Fibroblast of lung (primary cell): ENCODE measurements at places on chromosomes 1 and 21. TPM values are rescaled to one million over a fixed set of nuclear protein-coding genes. Genes with fewer than 3 reads are reported as not detected.

DNA sequence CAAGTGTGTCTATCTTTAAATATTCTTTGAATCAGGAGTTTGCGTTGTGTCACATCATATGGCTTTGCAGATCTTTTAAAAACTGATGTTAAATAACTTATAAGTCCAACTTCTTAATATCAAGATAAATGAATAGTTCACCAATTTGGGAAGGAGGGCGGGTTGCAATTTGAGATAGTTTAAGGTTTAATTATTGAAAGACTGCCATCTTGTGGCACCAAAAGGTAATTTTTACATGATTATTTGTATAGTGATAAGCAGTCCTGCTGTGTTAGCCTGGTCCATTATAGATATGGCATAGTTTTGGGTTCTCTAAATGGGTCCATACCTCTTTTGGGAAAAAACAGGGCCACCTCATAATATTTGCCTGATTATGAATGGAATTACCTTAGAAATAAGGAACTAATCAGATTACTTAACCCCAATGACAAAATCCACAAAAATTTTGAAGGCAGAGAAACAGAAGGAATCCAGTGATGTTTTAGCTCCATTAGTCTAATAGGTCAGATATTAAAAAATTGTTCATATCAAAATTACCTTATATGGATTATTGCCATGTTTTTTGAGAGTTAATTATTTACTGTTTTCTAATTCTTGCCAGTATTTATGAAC is 64.3 kb downstream of the PRKAA2 start:
- DNase-seq = peak; percentile 51

DNA sequence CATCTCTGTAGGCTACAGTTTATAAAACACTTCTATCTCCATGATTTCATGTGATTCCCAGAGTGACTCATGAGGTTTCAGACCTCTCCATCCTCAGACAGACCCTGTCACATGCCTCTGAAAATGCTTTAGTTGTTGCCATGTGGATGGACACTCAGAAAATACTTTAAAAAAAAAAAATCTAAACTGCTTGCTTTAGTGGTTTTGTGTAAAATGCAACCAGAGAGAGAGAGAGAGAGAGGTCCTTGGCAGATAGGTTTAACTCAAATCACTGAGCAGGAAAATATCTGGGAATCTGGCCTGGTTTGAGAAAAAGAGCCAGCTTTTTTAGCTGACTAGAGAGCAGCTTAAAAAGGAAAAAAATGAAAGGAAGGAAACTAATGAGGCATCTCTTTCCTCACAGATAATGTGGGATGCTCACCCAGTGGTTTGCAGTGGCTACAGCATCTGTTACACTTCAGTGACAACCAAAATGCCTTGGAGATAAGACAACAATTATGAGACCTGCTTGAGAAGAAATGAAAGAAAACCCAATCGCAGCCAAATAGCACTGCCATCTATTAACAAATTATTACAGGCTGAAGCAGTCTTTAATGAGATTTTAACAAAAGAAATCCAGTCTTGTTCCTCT is 54.6 kb upstream of the SYT14 start:
- DNase-seq = peak; percentile 95

- DNase-seq = no peak
Observed at GRCh38 chr1:201370500-201370899, 7.0 kb downstream of the TNNT2 start.

DNA sequence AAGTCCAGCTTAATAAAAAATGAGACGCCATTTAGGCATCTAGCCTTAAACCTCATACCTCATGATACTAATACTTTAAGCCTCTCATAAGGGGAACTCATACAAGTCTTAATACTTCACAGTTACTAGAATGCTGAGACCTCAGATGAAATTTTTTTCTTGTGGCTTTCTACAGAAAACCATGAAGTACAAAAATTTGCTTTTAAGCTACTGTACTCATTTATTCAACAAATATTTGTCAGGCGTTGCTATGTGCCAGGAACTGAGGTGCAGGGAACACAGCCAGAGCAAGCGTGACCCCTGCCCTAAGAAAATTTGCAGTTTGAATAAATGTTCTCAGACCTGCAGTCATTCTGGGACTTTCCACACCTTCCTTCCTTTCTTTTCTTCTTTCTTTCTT is 150.6 kb downstream of the MRPL39 start:
- DNase-seq = peak; percentile 14

- DNase-seq = no peak
Observed at GRCh38 chr1:198734323-198735008, 95.6 kb downstream of the PTPRC start.

- no peak for DNase-seq
Observed at GRCh38 chr1:192707978-192708547, 72.1 kb downstream of the RGS13 start.

DNA sequence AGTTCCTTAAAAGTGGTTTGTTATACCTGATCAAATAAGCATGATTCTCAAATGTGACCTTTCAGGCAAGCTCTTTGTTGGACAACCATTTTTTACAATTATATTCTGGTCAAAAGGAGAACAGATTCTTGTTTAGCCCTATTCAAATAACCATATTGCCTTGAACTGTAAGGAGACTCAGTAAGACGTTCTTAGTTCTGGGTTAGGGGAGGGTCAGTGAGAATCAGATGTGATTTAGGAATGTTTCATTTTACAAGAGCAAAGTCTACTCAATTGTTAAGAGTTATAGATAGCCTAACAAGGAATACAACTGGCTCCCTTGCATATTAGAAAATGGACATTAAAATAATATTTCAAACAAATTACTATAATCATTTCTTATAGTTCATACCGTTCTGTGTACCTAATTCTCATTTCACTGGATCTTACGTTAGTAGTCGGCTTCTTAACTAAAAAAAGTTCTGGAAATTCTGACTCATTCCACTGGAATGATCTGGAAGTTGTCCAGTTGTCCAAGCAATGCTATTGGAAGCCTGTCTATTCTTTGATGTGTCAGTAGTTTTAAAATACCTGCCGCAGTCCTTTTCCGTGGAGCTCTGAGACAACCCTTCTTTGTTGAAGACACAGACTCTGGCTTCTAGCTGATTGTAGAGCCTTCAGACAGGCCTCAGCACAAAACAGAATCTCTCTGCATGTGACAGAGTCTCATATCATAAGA is 88.8 kb downstream of the MAST2 start:
- DNase-seq = peak; percentile 94

DNA sequence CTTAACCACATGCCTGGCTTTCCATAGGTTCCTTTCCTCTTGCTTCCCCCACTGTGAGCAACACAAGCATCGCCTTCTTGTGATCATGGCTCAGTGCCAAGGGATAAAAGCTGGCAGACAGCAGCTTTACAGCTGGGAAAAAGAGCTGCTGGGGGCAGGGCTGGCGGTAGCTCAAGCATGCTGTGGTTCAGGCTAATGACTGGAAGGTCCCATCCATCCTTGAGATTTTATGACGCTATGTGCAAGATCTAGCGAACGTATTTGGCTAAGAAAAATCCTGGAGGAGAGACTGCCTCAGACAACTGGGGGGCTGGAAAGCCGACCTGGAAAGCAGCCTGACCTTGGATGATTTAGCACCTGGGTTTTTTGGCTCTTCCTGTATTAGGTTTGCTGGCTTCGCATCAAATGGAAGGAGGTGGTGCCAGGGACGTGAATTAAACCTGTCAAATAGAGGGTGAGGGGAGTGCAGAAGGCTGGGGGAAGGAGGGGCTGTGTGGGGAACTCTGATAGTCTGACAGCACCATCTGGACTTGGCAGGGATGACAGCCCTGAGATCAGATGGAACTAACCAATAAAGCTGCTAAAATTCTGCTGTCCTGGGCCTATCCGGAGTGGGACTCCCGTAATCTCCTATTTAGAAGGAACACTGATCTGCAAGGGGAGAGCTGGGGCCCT is 34.8 kb downstream of the ZMYND12 start:
- peak; percentile 93 for DNase-seq

GRCh38 chr1:8740034-8740449 is 77.4 kb downstream of the RERE start:
- DNase-seq = peak; percentile 88

DNA sequence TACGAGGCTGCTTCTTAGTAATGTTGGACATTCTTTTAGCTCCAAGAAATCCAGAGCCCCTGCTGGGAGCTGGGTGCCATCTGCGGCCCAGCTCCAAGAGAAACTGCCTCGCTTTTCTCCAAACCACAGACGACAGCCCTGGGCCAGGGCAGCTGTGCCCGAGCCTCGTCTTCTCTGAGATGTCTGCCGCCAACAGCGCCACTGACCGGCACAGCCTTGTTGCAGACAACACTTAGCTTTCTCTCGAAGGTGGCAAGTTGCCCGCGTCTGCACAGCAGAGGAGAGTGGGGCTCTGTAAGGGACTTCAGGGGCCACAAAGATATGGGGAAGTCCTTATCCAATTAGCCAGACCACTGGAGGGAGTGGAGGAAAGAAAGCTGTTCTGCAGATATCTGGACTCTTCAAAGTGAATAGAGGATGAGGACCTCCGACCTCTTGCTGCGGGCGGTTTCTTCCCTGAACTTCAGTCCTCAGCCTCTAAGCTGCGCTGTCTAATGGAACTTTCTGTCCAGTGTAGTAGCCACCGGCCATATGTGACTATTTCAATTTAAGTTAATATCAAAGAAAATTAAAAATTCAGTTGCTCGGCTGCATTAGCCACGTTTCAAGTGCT is 63.9 kb upstream of the DISP3 start:
- DNase-seq = no peak

GRCh38 chr1:89546082-89546889 is 21.7 kb downstream of the LRRC8B start:
- peak; percentile 79 for DNase-seq

Gene BTBD8
- 10.6 and 10.8 TPM in 2 replicates for total RNA-seq

Gene RGS18
- total RNA-seq = 0.17 TPM in 1 of 2 replicates, not detected in the other

- DNase-seq = peak; percentile 57
Observed at GRCh38 chr1:118360817-118361216, 175.8 kb upstream of the SPAG17 start.

GRCh38 chr1:179706339-179706941 is 36.7 kb upstream of the FAM163A start:
- DNase-seq = peak; percentile 44

Gene WDR64
- total RNA-seq = not detected in 2 replicates
